Stimulated activated CD4-positive, alpha-beta T cell treated with anti-CD3 and anti-CD28 coated beads, Interleukin-15, amount 100 ng/mL, for 24 hours (primary cell): ENCODE measurements at places on chromosomes 5 and 9.

DNA sequence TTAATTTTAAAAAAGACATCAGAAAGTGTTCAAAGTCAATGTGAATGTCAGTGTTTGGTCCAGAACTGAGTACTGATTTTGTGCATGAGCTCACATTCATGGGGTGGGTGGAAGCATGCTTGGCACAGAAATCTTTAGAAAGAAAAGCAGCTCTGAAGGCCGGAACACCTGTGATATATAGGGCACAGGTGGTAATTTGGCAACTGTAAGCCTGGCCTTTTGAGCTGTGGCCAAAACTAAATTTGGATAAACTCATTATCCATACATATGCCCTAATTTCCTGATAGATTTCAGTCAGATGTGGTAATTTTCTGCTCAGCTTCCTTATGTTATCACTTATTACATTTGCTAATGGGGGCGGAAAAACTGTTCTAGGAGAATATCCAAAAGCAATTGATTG is 211.4 kb downstream of the HCN1 start:
- DNase-seq: no peak

- DNase-seq: peak; percentile 68
Measured at GRCh38 chr5:36875051-36875789, 1.3 kb upstream of the NIPBL start.

DNA sequence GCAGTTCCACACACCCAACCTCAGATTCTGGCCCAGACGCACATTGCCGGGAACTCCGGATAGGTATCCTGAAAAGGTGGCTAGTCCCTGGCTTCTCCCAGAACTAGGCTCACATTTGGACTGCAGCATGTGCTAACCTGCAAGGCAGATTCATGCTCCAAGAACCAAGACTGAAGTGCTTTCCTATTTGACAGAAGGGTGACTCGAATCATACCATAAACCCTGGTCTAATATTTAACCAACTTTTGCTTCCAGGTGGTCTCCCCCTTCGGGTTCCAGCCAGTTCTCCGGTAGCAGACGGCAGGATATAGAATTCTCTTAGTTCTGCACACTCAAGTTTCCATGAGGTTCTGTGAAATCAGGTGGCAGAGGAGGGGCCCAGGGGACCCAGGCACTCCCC is 7.6 kb downstream of the PTGES start:
- no peak for DNase-seq

DNA sequence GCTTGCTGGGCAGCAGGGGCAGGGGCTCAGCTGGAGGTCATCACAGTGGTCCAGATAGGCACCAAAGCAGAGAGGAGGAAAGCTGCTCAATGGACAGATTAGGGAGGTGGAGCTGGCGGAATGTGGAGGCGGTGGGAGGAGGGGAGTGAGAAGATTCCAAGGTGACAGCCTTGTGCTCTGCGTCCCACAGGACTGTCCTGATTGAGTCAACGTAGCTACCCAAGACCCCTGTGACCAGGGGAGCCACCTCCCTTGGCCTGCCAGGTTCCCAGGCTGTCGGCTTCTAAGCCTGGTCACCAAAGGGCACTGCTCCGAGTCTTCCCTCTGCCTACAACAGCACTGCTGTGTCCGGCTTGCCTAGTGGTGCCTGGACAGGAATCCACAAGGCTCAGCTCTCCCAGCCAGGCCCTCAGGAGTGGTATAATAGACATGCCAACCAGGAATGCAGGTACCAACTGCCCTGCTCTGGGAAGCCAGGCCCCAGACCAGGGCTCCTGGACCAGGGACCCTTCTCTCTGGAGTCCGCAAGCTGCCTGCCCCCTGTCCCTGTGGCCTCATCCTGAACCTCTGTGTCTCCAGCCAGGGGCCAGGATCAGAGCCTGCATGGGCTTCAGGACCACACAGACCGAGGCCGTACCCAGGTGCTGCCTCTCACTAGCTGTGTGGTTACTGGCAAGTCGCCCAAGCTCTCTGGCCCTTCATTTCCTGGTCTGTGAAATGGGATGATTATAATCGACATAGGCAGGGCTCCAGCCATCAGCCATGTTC is 67.9 kb downstream of the STK10 start:
- DNase-seq: no peak

DNA sequence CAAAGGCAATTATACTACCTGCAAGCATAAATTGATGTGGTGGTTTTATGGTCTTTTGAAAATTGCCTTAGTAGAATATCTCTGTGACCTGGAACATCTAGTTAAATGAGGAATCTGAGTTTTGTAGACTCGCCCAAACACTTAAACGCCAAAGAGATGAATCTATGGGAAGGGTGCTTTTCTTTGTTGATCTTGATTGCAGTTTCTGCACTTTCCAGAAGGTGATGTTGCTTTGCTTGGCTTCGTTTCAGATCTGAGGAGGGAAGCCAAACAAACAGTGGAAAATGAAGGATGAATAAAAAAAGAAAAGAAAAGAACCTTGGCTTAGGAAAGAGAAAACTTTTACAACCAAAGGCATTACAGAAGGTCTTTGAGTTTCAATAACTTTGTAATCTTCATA is 1021.2 kb downstream of the NR2F1-AS1 start:
- DNase-seq: no peak

- DNase-seq: no peak
Measured at GRCh38 chr9:115999498-115999897, 154.1 kb upstream of the PAPPA start.

- no peak for DNase-seq
Measured at GRCh38 chr5:122129306-122129705, at the start of gene ZNF474. TSS of gene ZNF474 (plus strand) at chr5:122129546. CDS start at chr5:122151991, 22,445 bp downstream.

DNA sequence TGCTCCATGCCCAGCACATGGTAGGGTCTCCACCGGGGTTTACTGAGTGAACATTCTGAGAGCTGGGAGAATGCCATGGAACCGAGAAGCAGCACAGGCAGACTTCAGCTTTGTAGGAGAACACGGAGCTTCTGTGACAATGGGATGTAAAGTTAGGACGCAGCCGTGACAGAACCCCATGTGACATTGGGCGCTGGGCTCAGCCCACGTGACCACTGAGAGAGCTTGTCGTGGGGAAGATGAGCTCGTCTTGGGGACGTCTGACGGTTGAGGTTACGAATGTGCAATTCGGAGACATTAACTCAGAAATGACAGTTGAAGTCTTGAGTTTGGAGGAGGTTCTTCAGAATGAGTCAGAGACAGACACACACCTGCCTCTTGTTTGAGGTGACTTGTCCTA is 13.5 kb downstream of the SDHA start:
- no peak for DNase-seq

DNA sequence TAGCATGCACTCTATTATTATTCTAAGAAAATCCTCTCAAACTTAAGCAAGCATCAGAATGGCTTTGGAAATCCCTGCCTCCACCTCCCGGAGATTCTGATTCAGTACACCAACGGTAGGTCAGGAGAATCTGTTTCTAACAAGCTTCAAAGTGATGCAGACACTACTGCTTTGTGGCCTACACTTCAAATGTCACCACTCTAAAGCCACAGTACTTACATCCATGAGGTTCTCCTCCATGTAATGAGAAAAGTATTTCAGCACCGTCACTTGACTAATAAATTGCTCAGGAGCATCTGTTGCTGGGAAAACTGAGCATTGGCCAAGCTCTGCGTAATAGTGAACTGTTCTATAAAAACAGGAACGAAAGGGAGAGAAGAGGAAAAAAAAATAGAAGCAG is 4.8 kb downstream of the PLK2 start:
- DNase-seq: no peak

- no peak for DNase-seq
Measured at GRCh38 chr9:126113756-126114408, 212.7 kb upstream of the MVB12B start.

- DNase-seq: no peak
Measured at GRCh38 chr9:35001285-35001677, 11.7 kb downstream of the DNAJB5 start.

DNA sequence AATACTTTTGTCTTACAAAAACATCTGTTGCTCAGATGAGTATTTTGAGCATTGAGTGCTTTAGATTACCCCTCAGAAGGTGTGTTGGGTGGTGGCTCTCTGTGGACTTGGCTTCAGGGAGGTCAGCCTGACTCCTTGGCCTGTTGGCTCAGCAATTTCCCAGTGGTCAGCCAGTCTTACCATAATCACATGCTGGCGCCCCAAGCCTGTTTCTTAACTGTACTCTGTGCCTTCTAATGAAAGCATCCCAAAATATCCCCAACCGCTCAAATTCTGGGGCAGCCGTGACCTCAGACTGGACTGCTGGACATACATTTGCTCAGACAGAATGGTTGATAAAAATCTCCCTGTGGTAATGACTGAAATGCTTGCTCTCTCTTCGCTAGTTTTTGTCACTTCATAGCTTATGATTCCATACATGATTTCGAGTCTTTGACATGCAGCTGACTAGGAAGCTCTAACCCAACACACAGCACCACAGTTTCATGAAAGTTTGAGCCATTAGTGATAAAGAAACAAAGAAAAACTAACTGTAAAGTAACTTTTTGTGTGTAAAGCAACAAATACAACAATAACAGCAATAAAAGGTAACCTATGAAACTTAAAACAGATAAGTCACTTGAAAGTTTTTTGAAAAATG is 562.2 kb upstream of the MEF2C start:
- no peak for DNase-seq

- no peak for DNase-seq
Measured at GRCh38 chr5:126486332-126486731, 63.1 kb downstream of the GRAMD2B start.

DNA sequence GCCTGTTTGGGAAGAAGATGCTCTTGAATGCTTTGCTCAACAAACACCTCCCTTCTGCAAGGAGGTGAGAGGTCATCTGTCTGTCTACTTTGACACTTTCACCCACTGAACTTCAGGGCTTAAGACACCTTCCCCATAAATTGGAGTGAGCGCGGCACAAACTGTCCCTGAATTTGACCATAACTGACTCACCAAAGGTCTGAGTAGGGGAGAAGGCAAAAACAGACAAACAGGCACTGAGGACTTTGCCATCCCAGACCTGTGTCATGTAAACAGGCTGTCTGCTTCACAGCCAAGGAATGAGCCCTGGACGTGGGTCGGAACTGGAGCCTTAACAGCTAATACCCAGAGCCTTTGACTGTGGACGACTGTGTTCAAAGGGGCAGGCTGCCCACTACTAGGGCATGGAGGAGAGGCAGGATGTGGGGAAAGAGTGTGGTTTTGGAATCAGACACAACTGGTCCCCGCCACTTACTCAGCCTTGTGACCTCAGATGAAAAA is 320.9 kb upstream of the KLF4 start:
- no peak for DNase-seq

DNA sequence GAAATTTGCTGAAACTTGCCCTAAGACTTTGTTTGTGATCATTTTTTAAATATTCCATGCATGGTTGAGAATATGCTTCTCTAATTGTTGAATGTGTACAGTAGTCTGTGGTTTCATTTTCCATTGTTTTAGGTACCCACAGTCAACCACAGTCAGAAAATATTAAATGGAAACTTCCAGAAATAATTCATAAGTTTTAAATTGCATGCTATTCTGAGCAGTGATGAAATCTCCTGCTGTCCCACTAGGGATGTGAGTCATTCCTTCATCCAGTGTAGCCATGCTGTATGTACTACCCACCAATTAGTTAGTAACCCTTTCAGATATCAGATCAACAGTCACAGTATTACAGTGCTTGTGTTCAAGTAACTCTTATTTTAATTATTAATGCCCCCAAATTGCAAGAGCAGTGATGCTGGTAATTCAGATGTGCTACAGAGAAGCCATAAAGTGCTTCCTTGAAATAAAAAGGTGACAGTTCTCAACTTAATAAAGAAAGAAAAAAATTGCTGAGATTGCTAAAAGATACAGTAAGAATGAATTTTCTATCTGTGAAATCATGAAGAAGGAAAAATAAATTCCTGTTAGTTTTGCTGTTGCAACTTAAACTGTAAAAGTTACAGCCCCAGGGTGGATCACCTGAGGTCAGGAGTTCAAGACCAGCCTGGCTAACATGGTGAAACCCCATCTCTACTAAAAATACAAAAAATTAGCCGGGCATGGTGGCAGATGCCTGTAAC is 79.9 kb upstream of the FBXL17 start:
- no peak for DNase-seq

DNA sequence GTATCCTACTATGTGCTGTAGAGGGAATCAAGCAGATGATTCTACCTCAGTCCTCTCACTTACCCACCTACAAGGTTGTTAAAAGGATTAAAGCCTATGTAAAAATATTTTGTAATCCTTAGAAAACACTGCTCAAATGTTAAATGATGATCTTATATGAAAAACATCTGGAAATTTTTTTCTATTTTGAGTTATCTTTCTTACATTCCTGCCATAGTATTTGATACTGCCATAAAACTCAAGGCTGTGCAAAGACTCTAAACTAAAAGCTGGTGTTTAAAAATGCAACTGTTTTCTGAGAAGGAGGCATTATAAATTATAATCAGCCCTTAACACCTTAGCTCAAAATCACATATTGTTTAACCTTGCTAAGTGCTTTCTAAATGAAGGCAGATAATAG is 474.2 kb downstream of the PRELID2 start:
- DNase-seq: no peak

- DNase-seq: no peak
Measured at GRCh38 chr9:31908158-31908890, 476.1 kb upstream of the ACO1 start.

GRCh38 chr9:129412814-129413536 is 207.9 kb downstream of the C9orf50 start:
- peak; percentile 55 for DNase-seq

DNA sequence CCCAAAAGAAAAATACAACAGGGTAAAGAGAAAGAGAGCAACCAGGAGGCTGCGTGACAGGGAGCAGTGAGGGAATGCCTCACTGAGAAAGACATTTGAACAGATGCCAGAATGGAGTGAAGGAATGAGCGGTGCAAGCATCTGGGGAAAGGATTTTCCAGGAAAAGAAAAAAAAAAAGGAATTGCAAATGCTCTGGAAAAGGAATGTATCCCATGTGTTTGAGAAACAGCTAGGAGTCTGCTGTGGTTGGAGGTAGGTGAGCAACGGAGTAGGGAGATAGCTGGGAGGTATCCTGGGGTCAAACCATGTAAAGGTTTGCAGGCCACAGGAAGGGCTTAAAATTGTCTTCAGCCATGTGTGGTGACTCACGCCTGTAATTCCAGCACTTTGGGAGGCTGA is 23.6 kb upstream of the CEMIP2 start:
- no peak for DNase-seq

- no peak for DNase-seq
Measured at GRCh38 chr5:4643190-4643589, 496.9 kb upstream of the ADAMTS16 start.

- DNase-seq: no peak
Measured at GRCh38 chr5:171657473-171657872, 128.1 kb upstream of the SMIM23 start.

GRCh38 chr5:137453483-137454080 is 45.5 kb downstream of the SPOCK1 start:
- DNase-seq: no peak

DNA sequence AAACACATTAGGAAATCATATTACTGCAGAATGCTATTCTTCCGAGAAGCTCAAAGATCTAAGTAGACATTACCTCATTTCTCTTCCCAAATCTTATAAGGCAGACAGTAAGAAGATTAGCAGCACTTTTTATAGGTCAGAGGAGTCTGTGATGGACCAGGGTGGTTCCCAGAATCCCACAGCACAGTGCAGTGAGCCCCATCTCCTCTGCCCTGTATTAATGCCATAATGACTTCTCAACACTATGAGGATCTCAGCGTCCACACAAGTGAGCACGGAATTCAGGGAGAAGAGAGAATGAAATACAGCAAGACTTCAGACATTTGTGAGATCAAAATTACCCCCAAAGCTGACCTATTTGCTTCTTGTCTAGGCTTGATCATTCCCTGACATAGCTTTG is 49.9 kb downstream of the PRUNE2 start:
- DNase-seq: no peak

GRCh38 chr9:6926436-6926835 is 168.7 kb downstream of the KDM4C start:
- DNase-seq: no peak
